ENCODE measurements at places on chromosomes 16 and 17. TPM values are rescaled to one million over a fixed set of nuclear protein-coding genes. Genes with fewer than 3 reads are reported as not detected.

DNA sequence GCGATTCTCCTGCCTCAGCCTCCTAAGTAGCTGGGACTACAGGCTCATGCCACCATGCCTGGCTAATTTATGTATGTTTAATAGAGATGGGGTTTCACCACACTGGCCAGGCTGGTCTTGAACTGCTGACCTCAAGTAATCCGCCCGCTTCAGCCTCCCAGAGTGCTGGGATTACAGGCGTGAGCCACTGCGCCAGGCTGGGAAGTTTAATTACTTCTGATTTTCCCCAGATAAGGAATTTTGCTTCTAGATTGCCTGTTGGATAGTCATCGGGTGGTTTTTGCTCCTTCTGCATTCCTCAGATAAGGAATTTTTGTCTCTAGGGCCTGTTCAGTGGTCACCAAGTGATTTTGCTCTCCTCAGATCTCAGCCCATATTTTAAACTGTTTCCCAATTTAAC, 112.5 kb downstream of the MAP2K4 start:
- DNase-seq: no peak
- H3K27me3 ChIP-seq: no peaks in the 10 kb centered on the region
- H3K4me3 ChIP-seq: no peak overlapping the region
- H3K4me1 ChIP-seq: no peaks in the 10 kb centered on the region

The PABPN1L gene
- total RNA-seq: not detected

GRCh38 chr17:53032861-53033271, 789.9 kb upstream of the KIF2B start:
- DNase-seq: peak; percentile 8
- H3K36me3 ChIP-seq: no peaks in the 10 kb centered on the region
- H3K4me3 ChIP-seq: no peak overlapping the region
- H3K27ac ChIP-seq: no peak overlapping the region
- no peaks in the 10 kb centered on the region for H3K27me3 ChIP-seq
- no peaks in the 10 kb centered on the region for H3K4me1 ChIP-seq

DNA sequence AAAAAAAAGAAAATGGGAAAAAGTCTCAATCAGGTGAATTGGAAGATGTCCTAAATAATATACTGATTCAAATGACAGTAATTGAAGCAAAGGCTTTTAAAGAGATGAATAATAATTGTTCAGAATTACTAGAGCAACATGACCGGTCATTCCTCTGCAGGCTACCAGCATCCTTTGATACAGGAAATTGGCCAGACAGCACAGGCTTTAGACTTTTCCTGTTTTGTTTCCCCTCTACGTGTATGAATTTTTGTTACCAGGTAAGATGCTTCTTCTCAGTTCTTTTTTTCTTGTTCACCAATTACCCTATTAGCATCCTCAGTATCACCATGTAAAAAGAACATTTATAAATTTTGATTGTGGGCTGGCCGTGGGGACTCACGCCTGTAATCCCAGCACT, 77.5 kb downstream of the RPGRIP1L start:
- no peaks in the 10 kb centered on the region for H3K36me3 ChIP-seq
- no peaks in the 10 kb centered on the region for H3K4me1 ChIP-seq
- no peaks in the 10 kb centered on the region for H3K27me3 ChIP-seq
- no peak overlapping the region for H3K4me3 ChIP-seq
- no peak for DNase-seq

The PRSS33 gene
- 13.2 TPM for total RNA-seq

The SRCIN1 gene
- 46.6 TPM for total RNA-seq

- H3K4me3 ChIP-seq: no peak overlapping the region
- no peak for DNase-seq
- peak overlapping the region; percentile 27 for H3K27ac ChIP-seq
Observed at GRCh38 chr16:68227183-68227793, 8.6 kb downstream of the ESRP2 start.

- no peaks in the 10 kb centered on the region for H3K36me3 ChIP-seq
- no peak for DNase-seq
- no peaks in the 10 kb centered on the region for H3K27me3 ChIP-seq
- H3K4me3 ChIP-seq: no peak overlapping the region
Observed at GRCh38 chr17:66595893-66596292, 239.0 kb upstream of the CACNG5 start.

The RNF167 gene
- total RNA-seq: 77.0 TPM

DNA sequence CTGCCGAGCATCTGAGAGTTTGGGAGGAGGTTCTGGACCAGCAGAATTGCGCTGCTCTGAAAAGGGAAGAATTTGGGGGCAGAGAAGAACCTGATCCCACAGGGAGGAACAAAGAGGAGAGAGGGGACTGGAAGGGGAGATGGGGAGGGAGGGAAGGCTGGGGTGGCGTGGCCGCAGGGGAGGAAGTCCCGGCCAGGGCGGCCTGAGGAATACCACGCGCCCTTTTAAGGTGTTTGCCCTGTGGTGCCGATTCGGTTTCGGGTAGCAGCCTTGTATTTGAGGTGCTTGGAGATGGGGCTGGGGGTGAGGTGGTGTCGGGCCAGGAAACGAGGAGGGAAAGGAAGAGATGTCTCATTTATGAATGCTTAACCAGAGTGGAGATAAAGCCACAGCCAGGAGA, 51.3 kb downstream of the AKAP1 start:
- peaks cover 13% of the 10 kb centered on the region for H3K27me3 ChIP-seq
- H3K36me3 ChIP-seq: no peaks in the 10 kb centered on the region
- H3K4me3 ChIP-seq: no peak overlapping the region
- no peaks in the 10 kb centered on the region for H3K4me1 ChIP-seq
- DNase-seq: no peak

DNA sequence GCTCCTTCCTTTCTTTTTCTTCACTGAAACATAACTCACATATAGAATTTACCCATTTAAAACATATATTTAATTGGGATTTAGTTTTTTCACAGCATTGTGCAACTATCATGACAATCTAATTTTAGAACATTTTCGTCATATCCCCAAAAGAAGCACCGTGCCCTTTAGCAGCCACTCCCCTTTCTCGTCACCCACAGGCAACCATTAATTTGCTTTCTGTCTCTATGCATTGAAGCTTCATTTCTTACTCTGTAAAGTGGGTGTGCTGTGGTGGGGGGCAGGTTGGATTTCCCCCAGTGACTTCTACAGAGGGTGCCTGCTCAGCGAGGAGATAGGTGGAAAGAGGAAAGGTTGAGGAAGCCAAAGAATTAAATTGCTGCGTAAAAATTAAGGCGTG, 35.8 kb downstream of the MRC2 start:
- peaks cover 47% of the 10 kb centered on the region for H3K27me3 ChIP-seq
- H3K36me3 ChIP-seq: no peaks in the 10 kb centered on the region
- no peak overlapping the region for H3K27ac ChIP-seq
- no peak for DNase-seq

The ARHGDIG gene
- total RNA-seq: not detected

DNA sequence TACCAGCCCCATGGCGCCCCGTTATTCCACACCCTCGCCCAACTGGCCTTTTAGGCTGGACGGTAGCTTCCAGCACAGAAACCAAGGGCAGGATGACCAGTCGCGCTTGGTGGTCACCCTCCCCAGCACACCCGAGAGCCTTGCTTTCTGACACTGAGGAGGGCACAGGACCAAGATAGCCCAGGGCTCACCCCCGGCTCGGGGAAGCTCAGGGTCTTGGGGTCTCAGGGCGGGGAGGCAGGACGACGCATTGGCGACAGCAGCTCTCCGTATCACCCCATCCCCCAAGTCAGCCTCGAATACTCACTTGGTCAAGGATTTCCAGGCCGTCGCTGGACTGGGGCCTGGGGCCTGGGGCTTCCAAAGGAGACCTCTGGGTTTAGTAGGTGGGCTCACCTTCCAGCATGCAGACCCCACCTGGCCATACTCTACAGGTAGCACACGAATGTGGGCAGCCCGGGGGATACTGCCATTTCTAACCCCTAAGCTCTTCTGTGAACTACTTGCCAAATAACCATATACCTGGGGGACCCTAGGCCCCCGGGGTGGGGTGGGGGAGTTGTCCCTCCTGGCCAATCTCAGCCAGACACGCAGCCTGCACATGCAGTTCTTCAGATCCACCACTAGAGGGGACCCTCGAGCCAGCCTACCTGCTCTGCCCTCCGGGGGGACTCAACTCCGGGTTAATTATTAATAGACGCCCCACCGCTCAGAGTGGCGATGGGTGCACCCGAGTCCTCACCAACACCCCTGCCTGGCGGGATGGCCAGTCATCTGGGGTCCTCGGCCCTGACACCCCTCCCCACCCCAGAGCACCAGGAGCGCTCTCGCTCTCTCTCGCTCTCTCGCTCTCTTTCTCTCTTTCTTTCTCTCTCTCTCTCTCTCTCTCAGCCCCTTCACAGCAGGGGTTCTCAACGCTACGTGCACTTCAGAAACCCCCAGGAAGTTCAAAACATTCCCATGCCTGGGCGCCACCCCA, 30.0 kb downstream of the TBC1D16 start:
- DNase-seq: peak; percentile 75
- H3K27ac ChIP-seq: peak overlapping the region; percentile 5
- H3K4me3 ChIP-seq: peak overlapping the region; percentile 3
- no peaks in the 10 kb centered on the region for H3K27me3 ChIP-seq

The TEX14 gene
- 0.07 TPM for total RNA-seq

DNA sequence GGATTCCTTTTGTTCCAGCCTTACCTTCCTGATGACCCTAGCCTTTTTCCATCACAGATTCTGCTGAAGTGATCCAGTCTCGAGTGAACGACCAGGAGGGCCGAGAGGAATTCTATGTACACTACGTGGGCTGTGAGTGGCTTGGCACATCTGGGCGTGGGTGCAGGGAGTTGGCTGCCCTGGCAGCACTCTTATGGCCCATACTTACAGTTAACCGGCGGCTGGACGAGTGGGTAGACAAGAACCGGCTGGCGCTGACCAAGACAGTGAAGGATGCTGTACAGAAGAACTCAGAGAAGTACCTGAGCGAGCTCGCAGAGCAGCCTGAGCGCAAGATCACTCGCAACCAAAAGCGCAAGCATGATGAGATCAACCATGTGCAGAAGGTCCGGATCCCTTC, 2.7 kb downstream of the KAT8 start:
- no peak overlapping the region for H3K4me3 ChIP-seq
- H3K27me3 ChIP-seq: no peaks in the 10 kb centered on the region
- no peak for DNase-seq
- no peak overlapping the region for H3K27ac ChIP-seq
- H3K36me3 ChIP-seq: peaks cover 80% of the 10 kb centered on the region

DNA sequence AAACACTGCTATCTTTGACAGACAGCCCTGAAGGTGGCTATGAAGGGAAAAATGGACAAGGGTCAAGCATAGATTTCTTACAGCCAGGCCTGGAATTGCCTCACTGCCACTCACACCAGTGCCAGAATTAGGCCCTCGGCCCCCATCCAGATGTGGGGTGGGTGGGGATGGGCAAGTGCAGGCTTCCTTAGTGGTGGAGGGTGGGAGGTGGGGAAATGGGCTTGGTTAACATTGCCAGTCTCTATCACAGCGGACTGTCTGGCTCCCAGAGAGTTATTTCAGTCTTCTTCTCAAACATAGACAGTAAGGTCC, 24.9 kb downstream of the B9D1 start:
- no peaks in the 10 kb centered on the region for H3K4me1 ChIP-seq
- no peaks in the 10 kb centered on the region for H3K27me3 ChIP-seq
- no peak for DNase-seq
- no peaks in the 10 kb centered on the region for H3K36me3 ChIP-seq

DNA sequence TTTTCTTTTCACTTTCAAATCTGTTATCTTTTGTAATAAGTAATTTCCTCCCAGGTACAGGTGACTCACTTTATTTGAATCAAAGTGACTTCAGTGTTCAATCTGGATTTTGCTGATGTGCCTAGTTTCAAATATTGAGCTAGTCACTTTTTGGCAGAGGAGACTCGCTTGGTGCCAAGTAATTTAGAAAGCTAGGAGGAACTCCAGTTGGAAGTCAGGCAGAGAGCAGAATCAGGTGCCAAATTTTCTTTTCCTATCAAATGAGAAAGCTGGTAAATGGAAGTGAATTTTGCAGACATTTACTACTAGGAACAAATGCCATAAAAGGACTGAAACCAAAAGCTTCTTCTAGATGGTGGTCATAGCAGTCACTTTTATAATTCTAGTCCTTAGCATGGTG, 656.0 kb upstream of the KIF2B start:
- no peaks in the 10 kb centered on the region for H3K36me3 ChIP-seq
- H3K27ac ChIP-seq: no peak overlapping the region
- no peaks in the 10 kb centered on the region for H3K27me3 ChIP-seq
- H3K4me1 ChIP-seq: no peaks in the 10 kb centered on the region
- H3K4me3 ChIP-seq: no peak overlapping the region

The ERN2 gene
- 9.3 TPM for total RNA-seq

The SHBG gene
- 0.39 TPM for total RNA-seq

DNA sequence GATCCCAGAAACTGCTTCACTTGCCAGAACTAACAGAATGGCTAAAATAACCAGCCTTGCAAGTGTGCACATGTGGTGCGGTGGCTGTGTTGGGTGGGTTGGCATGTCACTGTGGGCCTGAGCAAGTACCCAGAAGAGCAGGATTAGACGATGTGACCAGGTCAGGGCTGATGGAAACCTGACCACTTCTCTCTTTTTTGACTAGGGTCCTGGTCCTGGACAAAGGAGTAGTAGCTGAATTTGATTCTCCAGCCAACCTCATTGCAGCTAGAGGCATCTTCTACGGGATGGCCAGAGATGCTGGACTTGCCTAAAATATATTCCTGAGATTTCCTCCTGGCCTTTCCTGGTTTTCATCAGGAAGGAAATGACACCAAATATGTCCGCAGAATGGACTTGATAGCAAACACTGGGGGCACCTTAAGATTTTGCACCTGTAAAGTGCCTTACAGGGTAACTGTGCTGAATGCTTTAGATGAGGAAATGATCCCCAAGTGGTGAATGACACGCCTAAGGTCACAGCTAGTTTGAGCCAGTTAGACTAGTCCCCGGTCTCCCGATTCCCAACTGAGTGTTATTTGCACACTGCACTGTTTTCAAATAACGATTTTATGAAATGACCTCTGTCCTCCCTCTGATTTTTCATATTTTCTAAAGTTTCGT, 16.7 kb downstream of the ANKRD40 start:
- DNase-seq: peak; percentile 53
- peak overlapping the region; percentile 51 for H3K4me3 ChIP-seq
- H3K4me1 ChIP-seq: peaks cover 87% of the 10 kb centered on the region
- peak overlapping the region; percentile 50 for H3K27ac ChIP-seq
- no peaks in the 10 kb centered on the region for H3K27me3 ChIP-seq
- peaks cover 62% of the 10 kb centered on the region for H3K36me3 ChIP-seq

- no peak for DNase-seq
- no peak overlapping the region for H3K4me3 ChIP-seq
- no peaks in the 10 kb centered on the region for H3K4me1 ChIP-seq
- H3K27me3 ChIP-seq: peaks cover 19% of the 10 kb centered on the region
- H3K36me3 ChIP-seq: no peaks in the 10 kb centered on the region
Observed at GRCh38 chr16:77905374-77905920, 116.9 kb upstream of the CLEC3A start.
